NCI-H1436 treated with DMSO at 0.1 percent for 48 hours (cell line): ENCODE measurements at places on chromosomes 7 and 10.

- DNase-seq = no peak
Observed at GRCh38 chr7:140082770-140083169, 20.0 kb upstream of the PARP12 start.

DNA sequence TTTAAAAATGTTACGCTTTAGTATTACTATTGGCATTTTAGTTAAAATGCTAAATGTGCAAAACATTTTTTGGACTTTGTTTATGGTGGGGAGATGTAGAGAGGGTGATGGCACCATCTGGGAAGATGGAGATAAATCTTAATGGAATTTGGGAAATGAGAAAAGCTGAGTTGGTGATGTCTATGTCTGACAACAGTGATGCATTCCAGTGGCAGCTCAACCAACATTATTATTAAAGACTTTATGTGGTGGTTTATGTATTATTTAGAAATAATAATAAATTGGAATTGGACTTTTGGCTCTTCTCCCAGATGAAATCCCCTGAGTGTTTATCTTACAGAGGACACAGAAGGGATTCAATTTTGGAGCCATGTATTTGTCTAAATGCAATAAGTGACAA, 77.6 kb downstream of the SEC23IP start:
- no peak for DNase-seq

- DNase-seq = no peak
Observed at GRCh38 chr10:126729314-126729870, 58.9 kb upstream of the C10orf90 start.

GRCh38 chr7:47817917-47818316, 130.3 kb downstream of the PKD1L1 start:
- DNase-seq = no peak

GRCh38 chr10:10055656-10056442, 961.8 kb upstream of the CELF2 start:
- DNase-seq = no peak

- no peak for DNase-seq
Observed at GRCh38 chr10:8568401-8568800, 513.9 kb downstream of the GATA3 start.

GRCh38 chr7:117907049-117907640, 33.9 kb upstream of the CTTNBP2 start:
- no peak for DNase-seq

DNA sequence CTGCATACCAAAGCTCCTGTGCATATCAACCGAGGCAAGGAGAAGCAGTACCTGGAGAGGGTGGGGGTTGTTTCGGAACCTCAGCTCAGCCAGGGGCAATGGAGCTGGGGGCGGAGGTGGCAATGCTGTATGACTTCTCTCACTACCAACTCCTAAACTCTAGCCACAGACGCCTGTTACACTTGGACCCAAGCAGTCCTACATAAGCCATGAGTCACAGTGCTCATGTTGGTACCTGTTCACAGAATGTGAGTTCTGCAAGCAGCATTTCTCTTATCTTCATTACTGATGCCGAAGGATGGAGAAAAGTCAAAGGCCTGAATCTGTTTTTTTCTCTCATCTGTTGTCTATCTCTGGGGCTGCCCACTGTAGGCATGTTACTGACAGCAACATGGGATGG, 3.2 kb upstream of the RAB18 start:
- no peak for DNase-seq

DNA sequence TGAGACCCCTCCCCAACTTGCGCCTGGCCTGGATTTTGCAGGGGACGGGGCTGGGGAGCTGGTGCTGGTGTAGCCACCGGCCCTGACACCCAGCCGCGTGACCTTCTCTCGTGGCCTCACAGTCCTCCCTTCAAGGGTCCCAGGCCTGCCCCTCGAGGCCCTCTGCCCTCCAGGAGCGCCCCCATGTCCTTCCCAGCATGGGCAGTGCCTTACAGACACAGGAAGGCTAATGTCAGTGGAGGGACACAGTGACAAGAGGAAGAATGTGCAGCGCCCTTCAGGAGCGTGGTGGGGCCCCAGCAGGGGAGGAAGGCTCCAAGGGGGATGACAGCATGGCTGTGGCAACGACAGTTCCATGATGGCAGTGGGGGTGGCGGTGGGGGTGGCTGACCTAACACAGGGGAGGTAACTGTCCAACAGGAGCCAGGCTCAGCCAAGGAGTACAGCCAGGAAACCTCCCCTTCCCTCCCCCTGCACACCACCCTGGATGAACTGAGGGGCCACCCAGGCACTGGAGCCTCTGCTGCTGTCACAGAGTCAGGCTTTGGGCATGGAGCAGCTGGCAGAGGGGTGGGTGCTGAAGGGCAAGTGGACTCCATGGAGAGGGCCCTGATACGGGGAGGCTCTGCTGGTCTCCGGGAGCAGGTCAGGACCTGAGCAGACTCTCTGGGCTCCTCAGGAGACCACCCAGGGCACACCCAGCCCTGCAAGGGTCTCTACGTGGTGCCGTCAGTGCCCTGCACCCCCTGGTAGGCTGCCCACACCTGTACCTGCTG, 76.0 kb upstream of the RET start:
- DNase-seq = no peak

GRCh38 chr10:89921403-89921802, 220.0 kb downstream of the KIF20B start:
- DNase-seq = no peak

- no peak for DNase-seq
Observed at GRCh38 chr7:81690251-81690650, 79.6 kb downstream of the HGF start.

- DNase-seq = peak; percentile 72
Observed at GRCh38 chr7:10121631-10122030, 852.0 kb upstream of the PHF14 start.

- DNase-seq = no peak
Observed at GRCh38 chr10:60828489-60828852, 50.2 kb downstream of the CDK1 start.

DNA sequence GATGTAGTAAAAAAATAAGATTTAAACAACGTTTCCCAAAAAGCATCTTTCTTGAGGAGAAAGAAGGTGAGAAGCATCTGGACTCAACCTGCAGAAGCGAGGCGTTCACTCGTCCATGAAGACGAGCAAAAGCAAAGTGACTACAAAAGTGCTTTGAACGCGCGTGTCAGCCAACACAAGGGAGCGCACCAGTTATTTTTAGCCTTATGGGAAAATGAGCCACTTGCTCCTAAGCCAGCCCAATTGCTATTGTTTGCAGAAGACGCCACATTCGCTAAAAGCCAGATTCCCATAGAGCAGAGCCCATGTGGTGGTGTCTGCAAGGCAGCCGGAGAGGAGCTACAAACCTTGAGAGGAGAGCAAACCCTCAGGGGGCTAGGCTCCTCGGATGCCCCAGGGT, 122.5 kb downstream of the FAM53B start:
- DNase-seq = no peak

DNA sequence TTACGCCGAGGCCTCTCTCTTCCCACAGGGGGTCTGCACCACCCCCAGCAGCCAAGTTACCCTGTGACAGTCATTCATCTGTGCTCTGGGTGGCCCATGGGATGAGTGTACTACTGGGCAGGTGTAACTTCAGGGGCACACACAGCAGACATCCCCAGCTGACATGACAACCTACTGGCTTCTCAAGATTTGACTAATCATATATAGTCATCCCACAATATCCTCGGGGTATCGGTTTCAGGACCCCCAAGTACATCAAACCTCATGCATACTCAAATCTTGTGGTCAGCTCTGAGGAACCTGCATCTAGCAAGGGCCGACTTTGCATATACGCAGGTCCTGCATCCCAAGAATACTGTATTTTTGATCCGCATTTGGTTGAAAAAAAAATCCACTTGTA, 336.9 kb upstream of the C7orf33 start:
- DNase-seq = no peak

DNA sequence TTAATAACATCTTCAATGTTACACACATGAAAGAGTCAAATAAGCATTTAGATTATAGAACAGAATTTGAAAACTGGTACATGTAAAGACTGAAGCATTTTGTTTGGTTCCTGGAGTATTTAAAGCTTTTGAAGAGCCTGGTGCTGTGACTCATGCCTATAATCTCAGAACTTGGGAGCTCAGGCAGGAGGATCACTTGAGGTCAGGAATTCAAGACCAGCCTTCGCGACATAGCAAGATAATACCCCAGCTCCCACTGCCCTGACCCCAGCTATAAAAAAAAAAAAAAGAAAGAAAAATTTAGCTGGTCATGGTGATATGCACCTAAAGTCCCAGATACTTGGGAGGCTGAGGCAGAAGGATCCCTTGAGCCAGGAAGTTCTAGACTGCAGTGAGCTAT, 87.8 kb downstream of the HDAC9 start:
- no peak for DNase-seq

DNA sequence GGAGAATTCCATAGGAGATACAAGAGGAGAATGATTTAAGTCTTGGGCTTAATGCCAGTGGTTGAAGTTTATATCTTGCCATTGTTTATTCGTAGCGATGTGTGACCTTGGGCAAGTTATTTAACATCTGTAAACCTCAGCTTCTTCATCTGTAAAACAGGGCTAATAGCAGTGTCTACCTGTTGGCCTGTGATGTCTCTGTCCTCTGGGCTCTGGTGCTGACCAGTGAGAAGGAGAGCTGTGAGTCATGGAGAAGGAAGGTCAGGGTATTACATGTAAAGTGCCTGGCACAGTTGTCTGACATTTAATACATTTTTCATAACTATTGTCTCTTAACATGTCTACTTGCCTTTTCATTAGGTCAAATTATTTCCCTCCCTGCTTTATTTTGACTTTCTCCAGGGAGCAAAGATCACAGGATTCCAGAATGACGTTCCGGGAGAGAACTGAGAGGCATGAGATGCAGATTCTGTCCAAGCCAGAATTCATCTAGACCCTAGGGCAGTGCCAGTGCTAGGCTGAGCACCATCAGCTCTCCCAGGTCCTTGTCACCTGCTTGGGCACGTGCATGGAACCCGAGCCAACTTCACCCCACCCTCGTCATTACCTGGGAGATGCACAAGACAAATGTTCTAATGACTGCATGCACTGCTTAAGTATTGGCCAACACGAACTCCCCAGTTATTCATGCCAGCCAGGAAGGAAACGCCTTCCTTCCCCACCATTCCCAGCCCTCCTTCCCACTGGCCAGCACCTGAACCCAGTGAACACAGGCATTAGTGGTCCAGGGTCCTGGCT, 187.9 kb downstream of the DPY19L1 start:
- DNase-seq = no peak

DNA sequence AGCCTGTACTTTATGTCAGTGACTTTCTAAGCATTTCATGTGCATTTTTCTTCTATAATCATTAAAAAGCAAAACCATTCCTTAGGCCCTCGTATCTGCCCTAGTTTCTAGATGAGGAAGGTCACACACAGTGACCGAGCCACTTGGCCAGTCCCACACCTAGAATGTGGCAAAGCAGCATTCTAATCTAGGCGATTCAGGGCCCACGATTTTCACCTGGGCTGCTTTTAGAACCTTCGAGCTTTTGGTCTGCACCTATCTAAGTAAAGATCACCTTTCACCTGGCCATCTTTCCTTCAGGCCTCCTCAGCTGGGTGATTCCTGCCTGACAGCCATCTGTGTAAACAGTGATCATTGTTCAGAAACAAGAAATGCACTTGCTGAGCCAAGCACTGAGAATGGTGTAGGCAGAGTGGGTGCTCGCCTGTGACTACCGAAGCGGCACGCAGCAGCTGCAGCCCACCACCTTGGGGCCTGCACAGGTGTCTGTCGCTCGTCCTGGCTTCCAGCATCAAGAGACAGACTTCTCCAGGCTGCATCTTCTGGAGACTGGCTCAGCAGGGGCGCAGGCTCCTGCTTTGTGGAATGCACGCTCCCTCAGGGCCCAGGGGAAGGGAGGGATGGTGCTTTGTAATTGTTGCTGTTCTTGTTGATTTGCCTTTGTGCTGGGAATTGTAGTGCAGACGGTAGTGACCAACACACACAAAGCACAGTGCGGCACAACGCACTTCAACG, 149.0 kb upstream of the INSYN2A start:
- DNase-seq = no peak

- no peak for DNase-seq
Observed at GRCh38 chr7:119925581-119926289, 347.2 kb upstream of the KCND2 start.

GRCh38 chr7:17985473-17986239, 42.0 kb downstream of the PRPS1L1 start:
- DNase-seq = no peak

GRCh38 chr7:117990834-117991233, 117.6 kb upstream of the CTTNBP2 start:
- no peak for DNase-seq

DNA sequence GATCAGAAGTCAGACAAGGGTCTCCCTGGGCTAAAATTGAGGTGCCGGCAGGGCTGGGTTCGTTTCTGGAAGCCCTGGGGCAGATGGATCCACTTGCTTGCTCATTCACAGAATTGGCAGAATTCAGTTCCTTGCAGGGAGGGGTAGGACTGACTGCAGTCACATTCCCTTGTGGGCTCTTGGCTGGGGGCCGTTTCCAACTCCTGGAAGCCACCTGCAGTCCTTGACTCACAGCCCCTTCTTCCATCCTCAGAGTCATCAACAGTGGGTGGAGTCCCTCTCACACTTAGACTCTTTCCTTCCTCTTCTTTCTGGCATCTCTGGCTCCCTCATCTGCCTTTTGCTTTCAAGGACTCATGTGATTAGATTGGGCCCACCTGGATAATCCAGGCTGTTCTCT, 54.6 kb upstream of the NANOS1 start:
- DNase-seq = no peak

DNA sequence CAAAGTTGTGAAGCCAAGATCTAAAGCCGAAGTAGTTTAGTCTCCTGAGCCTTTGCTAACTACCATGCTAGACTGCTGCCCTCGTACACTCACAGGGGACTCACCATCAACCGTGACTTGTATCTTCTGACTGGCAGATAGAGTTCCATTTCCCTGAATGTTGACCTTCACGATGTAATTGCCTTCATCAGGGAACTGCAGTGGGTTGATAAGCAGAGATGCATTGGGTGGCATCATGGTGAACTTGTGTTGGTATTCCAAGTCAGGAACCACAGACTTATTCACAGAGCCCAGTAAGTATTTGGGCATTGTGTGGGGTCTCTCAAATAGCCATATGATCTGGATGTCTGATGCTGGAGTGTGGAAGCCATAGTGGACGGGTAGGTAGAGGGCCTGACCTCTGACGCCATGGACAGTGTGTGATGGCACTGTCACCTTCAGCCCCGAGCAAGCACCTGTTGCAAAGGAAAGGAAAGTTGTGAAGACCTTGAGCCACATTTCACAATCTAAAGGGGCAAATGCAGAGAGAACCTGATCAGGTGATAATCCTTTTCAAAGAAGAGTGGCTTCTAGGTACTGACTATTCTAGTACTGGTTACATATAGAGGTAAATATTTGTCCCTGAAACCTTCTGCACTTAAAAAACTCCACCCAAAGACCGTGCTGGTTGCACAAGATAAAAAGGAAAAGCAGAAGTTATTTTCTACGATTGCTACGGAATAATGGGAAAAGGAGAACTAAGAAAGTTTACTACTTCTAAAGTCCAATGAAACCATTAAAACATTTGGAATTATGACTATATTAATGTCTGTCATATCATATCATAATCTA, 7.1 kb downstream of the HEPACAM2 start:
- DNase-seq = no peak
